Mesothelial cell of epicardium (in vitro differentiated cells): ENCODE measurements at places on chromosomes 1 and 21. TPM values are rescaled to one million over a fixed set of nuclear protein-coding genes. Genes with fewer than 3 reads are reported as not detected.
A peak's percentile ranks its signal among the peaks of the same experiment; 100 is the strongest.

- H3K4me3 ChIP-seq = no peak overlapping the region
- H3K4me1 ChIP-seq = no peaks in the 10 kb centered on the region
- no peaks in the 10 kb centered on the region for H3K36me3 ChIP-seq
- H3K27ac ChIP-seq = no peak overlapping the region
These were observed 133.0 kb upstream of the HMCN1 start for GRCh38 chr1:185601189-185601588.

VWA5B1 gene
- 0.20 to 0.29 TPM (median 0.25 TPM) in 3 replicates for total RNA-seq

KANK4 gene
- 34.3 to 36.5 TPM (median 35.2 TPM) in 3 replicates for total RNA-seq

DNA sequence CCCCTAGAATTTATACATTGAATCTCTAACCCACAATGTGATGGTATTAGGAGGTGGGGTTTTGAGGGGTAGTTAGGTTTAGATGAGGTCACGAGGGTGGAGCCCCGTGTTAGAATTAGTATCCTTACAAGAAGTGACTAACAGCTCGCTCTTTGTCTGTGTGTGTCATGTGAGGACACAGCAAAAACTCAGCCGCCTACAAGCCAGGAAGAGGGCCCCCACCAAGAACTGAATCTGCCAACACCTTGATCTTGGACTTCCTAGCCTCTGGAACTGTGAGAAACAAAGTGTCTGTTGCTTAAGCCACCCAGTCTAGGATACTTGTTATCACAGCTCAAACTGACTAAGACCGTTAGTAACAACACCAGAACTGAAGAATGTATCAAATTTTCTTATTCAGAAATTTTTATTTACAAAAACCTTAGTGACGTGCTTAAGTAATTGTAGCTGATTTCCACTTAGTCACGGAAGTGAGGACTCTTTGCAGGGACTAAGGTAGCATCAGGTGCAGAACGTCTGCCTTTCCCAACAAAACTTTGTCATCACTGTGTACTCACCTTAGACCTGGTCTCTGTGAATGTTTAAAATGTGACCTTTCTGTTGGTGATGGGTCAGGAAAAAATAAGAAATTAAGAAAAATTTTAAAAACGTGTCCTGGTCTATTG lies 24.5 kb upstream of the LRRC8C start:
- no peak overlapping the region for H3K4me3 ChIP-seq
- no peaks in the 10 kb centered on the region for H3K27me3 ChIP-seq
- peak overlapping the region; percentile 35 for H3K27ac ChIP-seq
- H3K36me3 ChIP-seq = no peaks in the 10 kb centered on the region
- peaks cover 8% of the 10 kb centered on the region for H3K4me1 ChIP-seq
- DNase-seq = no peak

DNA sequence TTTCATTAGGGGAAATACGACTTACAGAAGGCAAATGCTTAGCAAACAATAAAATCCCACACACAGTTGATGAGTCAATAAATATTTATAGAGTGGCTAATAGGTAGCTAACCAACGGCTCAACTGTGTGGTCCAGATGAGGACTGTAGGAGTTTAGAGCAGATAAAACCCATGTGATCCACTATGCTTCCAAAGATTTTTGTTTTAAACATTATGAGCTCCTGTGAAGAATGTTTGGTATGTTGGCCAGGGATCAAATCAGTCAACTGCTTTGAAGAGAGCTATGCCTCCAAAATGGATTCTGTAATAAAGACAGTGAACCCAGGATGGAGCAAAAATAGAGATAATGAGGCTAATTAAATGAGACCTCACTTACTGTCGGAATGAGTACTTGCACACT lies 72.3 kb upstream of the COL11A1 start:
- no peaks in the 10 kb centered on the region for H3K27me3 ChIP-seq
- no peak overlapping the region for H3K4me3 ChIP-seq
- H3K27ac ChIP-seq = peak overlapping the region; percentile 90
- peaks cover 12% of the 10 kb centered on the region for H3K4me1 ChIP-seq
- no peaks in the 10 kb centered on the region for H3K36me3 ChIP-seq

TAS1R1 gene
- total RNA-seq = not detected in 3 replicates

- peak overlapping the region; percentile 97 for H3K27ac ChIP-seq
- no peaks in the 10 kb centered on the region for H3K27me3 ChIP-seq
- no peak overlapping the region for H3K4me3 ChIP-seq
- H3K36me3 ChIP-seq = peaks cover 62% of the 10 kb centered on the region
These were observed 46.8 kb downstream of the UBR4 start for GRCh38 chr1:19163261-19163660.

- no peak overlapping the region for H3K4me3 ChIP-seq
- peaks cover 14% of the 10 kb centered on the region for H3K36me3 ChIP-seq
- no peak overlapping the region for H3K27ac ChIP-seq
- H3K4me1 ChIP-seq = peaks cover 18% of the 10 kb centered on the region
These were observed 105.8 kb downstream of the COLGALT2 start for GRCh38 chr1:183931646-183932271.

RNF115 gene
- total RNA-seq = 13.9 to 15.3 TPM (median 15.0 TPM) in 3 replicates

- H3K4me3 ChIP-seq = no peak overlapping the region
- no peak overlapping the region for H3K27ac ChIP-seq
- no peaks in the 10 kb centered on the region for H3K36me3 ChIP-seq
- no peaks in the 10 kb centered on the region for H3K27me3 ChIP-seq
These were observed 111.9 kb downstream of the ZBTB18 start for GRCh38 chr1:244162786-244163530.

- DNase-seq = no peak
- H3K36me3 ChIP-seq = no peaks in the 10 kb centered on the region
- H3K27me3 ChIP-seq = peaks cover 38% of the 10 kb centered on the region
These were observed 50.0 kb upstream of the SLC19A1 start for GRCh38 chr21:45592208-45592619.

FMO3 gene
- total RNA-seq = not detected in 3 replicates

- no peak overlapping the region for H3K4me3 ChIP-seq
- peaks cover 8% of the 10 kb centered on the region for H3K36me3 ChIP-seq
- H3K4me1 ChIP-seq = peaks cover 51% of the 10 kb centered on the region
- H3K27ac ChIP-seq = peak overlapping the region; percentile 39
- H3K27me3 ChIP-seq = no peaks in the 10 kb centered on the region
These were observed 220.6 kb downstream of the SLC45A1 start for GRCh38 chr1:8538502-8538901.

DNA sequence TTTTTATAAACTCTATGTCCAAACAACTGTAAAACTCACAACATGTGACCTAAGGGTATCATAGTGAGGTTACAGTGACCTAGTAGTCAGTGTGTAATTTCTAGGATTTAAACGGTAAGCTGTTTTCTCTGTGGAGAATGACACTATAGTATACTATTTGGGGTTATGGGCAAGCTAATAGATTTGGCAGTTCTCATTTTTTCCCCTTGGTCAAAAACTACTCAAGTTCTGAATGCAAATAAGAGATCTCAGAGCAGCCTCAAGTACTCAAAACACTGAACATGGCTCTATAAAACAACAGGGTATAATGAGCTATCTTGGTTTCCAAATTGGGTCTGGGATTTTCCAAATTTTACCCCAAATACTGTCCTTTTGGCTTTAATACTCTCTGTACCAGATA lies 88.5 kb upstream of the HMCN1 start:
- peaks cover 15% of the 10 kb centered on the region for H3K36me3 ChIP-seq
- peaks cover 52% of the 10 kb centered on the region for H3K4me1 ChIP-seq
- no peaks in the 10 kb centered on the region for H3K27me3 ChIP-seq
- peak overlapping the region; percentile 99 for H3K27ac ChIP-seq

DNA sequence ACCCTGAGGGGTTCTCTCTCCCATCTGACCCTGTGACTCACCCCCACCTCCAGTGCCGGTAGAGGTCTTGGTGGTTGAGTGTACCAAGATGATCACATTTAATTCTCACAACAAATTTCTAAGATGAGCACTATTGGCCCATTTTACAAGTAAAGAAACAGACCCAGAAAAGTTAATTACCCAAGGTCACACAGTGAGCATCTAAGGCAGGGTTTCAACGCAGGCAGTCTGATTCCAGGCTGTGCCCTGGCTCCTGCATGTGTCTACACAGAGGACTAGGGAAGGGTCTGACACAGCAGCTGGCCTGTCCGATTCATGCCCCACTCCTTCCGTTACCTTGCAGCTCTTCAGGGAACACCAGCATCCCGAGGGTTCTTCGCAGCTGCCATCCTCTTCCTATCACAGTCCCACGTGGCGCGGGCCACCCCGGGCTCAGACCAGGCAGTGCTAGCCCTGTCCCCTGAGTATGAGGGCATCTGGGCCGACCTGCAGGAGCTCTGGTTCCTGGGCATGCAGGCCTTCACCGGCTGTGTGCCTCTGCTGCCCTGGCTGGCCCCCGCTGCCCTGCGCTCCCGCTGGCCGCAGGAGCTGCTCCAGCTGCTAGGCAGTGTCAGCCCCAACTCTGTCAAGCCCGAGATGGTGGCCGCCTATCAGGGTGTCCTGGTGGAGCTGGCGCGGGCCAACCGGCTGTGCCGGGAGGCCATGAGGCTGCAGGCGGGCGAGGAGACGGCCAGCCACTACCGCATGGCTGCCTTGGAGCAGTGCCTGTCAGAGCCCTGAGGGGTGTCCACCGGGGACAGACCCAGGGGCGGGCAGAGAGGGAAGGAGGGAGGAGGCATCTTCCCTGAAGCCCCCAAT lies 7.5 kb downstream of the NCDN start:
- H3K4me3 ChIP-seq = no peak overlapping the region
- DNase-seq = no peak

AQP10 gene
- total RNA-seq = 0.57 to 1.00 TPM (median 0.60 TPM) in 3 replicates

- peaks cover 2% of the 10 kb centered on the region for H3K4me1 ChIP-seq
- H3K36me3 ChIP-seq = no peaks in the 10 kb centered on the region
- no peak for DNase-seq
- H3K4me3 ChIP-seq = no peak overlapping the region
- H3K27me3 ChIP-seq = peaks cover 29% of the 10 kb centered on the region
These were observed 61.1 kb downstream of the SDC3 start for GRCh38 chr1:30847358-30847972.

- no peaks in the 10 kb centered on the region for H3K36me3 ChIP-seq
- peak; percentile 19 for DNase-seq
- H3K4me3 ChIP-seq = no peak overlapping the region
- H3K27ac ChIP-seq = peak overlapping the region; percentile 2
- peaks cover 19% of the 10 kb centered on the region for H3K4me1 ChIP-seq
- peaks cover 10% of the 10 kb centered on the region for H3K27me3 ChIP-seq
These were observed 90.5 kb upstream of the TLR5 start for GRCh38 chr1:223233410-223234169.

- H3K36me3 ChIP-seq = no peaks in the 10 kb centered on the region
- no peak overlapping the region for H3K27ac ChIP-seq
- no peaks in the 10 kb centered on the region for H3K4me1 ChIP-seq
- DNase-seq = no peak
These were observed 6.4 kb downstream of the TCHH start for GRCh38 chr1:152108882-152109222.

NHLH1 gene
- 0.27 to 0.38 TPM (median 0.32 TPM) in 3 replicates for total RNA-seq

DNA sequence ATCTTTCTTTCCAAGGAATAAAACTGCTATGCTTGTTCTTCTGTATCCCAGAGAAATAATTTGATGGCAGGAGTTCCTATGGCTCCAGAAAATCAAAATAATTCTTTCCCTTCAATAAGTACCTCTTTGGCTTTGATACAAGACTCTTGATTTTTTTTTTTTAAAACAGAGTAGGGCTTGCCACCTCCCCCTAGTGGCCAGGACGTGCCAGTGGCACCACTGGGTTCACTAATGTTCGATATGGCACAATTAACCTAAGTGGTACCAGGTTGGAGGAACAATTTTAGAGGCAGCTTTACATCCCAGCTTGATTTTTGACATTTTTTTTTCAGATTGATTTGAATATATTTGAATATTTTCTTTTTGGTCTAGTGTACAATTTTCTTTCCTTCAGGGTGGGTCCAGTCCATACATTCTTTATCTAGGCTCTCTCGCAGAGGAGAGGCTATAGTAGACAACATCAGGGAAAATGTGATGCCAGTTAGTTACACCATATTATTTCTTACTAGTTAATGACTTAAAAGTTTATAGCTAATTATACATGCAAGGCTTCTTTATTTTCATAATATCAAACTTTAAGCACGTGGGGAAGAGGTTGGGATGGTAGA lies 330.9 kb downstream of the S1PR1 start:
- H3K4me3 ChIP-seq = no peak overlapping the region
- H3K27me3 ChIP-seq = no peaks in the 10 kb centered on the region
- no peak overlapping the region for H3K27ac ChIP-seq
- no peak for DNase-seq

- H3K4me1 ChIP-seq = peaks cover 37% of the 10 kb centered on the region
- H3K27ac ChIP-seq = no peak overlapping the region
- no peak for DNase-seq
- H3K36me3 ChIP-seq = no peaks in the 10 kb centered on the region
- H3K4me3 ChIP-seq = no peak overlapping the region
These were observed 7.6 kb upstream of the GADD45A start for GRCh38 chr1:67677408-67677807.

EDEM3 gene
- 25.4 to 32.4 TPM (median 26.7 TPM) in 3 replicates for total RNA-seq

EXO1 gene
- total RNA-seq = 8.3 to 9.4 TPM (median 8.4 TPM) in 3 replicates

DNA sequence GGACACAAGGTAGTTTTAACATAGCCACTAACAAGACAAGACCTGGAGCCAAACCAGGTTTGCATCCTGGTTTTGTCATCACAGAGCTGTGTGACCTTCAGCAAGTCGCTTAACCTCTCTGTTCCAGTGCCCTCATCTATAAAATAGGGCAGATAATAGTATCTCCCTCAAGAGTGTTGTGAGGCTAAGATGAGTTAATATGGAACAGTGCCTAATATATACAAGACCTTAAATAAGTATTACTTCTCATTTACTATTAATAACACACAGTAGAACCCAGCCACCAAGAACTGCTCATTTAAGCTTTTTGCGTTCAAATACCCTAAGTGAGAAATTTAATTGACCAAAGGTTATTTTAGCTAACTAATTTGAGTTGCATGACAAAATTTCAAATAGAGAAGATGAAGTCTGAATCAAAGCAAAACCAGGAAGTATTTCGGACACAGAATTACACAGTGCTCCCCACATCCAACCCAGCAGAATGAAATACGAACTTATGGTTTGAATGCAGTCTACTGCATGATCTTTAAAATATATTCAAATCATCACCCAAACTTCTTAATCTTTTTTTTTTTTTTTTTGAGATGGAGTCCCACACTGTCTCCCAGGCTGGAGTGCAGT lies 123.9 kb upstream of the KRTAP19-8 start:
- H3K4me1 ChIP-seq = peaks cover 16% of the 10 kb centered on the region
- no peak overlapping the region for H3K4me3 ChIP-seq

DNA sequence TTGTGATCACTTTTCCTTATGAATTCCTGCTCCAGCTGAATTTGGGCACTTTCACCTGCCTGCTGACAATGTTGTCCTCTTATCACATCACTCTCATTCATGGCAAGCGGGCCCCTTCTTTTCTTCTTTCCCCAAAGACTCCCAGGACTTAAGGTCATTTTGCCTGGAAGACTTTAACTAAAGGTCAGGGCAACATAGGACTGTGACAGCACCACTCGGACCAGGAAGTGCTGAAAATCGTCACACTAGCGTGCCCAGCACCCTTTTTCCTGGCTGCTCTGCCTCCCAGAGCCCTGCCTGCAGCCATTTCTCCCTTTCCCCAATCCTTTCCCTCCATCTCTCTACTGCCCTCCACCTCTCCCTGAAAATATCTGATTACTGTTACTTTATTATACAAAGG lies 35.4 kb downstream of the CD34 start:
- H3K27ac ChIP-seq = no peak overlapping the region
- no peak for DNase-seq
- H3K27me3 ChIP-seq = peaks cover 70% of the 10 kb centered on the region
- H3K36me3 ChIP-seq = no peaks in the 10 kb centered on the region

- no peak for DNase-seq
- H3K4me3 ChIP-seq = no peak overlapping the region
These were observed 20.9 kb upstream of the SNX27 start for GRCh38 chr1:151590961-151591360.

- H3K4me3 ChIP-seq = no peak overlapping the region
- H3K27ac ChIP-seq = no peak overlapping the region
- peaks cover 81% of the 10 kb centered on the region for H3K27me3 ChIP-seq
- H3K4me1 ChIP-seq = peaks cover 6% of the 10 kb centered on the region
- no peak for DNase-seq
These were observed 16.4 kb downstream of the KNCN start for GRCh38 chr1:46535063-46535462.

CLSTN1 gene
- total RNA-seq = 125 to 127 TPM (median 127 TPM) in 3 replicates

F13B gene
- total RNA-seq = not detected in 3 replicates
